ENCODE measurements at places on chromosomes 12 and 14. TPM values are rescaled to one million over a fixed set of nuclear protein-coding genes. Genes with fewer than 3 reads are reported as not detected.

DPF3 gene
- 0.33 TPM for polyA plus RNA-seq

- no peak overlapping the region for H3K27ac ChIP-seq
- no peaks in the 10 kb centered on the region for H3K27me3 ChIP-seq
- H3K4me1 ChIP-seq: no peaks in the 10 kb centered on the region
- H3K4me3 ChIP-seq: no peak overlapping the region
These were observed 160.6 kb downstream of the KCNA5 start for GRCh38 chr12:5204271-5204670.

GRCh38 chr12:131047789-131048610, 94.3 kb downstream of the ADGRD1 start:
- no peak overlapping the region for H3K4me3 ChIP-seq
- no peaks in the 10 kb centered on the region for H3K4me1 ChIP-seq
- H3K27ac ChIP-seq: no peak overlapping the region

DNA sequence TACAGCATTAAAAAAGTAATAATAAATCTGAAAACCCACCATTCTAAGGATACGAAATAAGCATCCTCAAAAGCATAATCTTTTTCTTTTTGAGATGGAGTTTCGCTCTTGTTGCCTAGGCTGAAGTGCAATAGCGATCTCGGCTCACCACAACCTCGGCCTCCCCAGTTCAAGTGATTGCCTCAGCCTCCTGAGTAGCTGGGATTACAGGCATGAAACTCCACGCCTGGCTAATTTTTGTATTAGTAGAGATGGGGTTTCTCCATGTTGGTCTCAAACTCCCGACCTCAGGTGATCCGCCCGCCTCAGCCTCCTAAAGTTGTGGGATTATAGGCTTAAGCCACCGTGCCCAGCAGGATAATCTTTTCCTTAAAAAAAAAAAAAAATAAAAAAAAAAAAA, 4.3 kb downstream of the CCNT1 start:
- H3K27me3 ChIP-seq: no peaks in the 10 kb centered on the region
- no peak overlapping the region for H3K27ac ChIP-seq
- no peak overlapping the region for H3K4me3 ChIP-seq
- peaks cover 13% of the 10 kb centered on the region for H3K4me1 ChIP-seq
- peaks cover 43% of the 10 kb centered on the region for H3K36me3 ChIP-seq
- DNase-seq: no peak

GRCh38 chr14:37587131-37587803, 7.8 kb downstream of the FOXA1 start:
- H3K36me3 ChIP-seq: no peaks in the 10 kb centered on the region
- H3K27me3 ChIP-seq: peaks cover 96% of the 10 kb centered on the region
- H3K4me3 ChIP-seq: no peak overlapping the region
- no peaks in the 10 kb centered on the region for H3K4me1 ChIP-seq
- DNase-seq: no peak
- no peak overlapping the region for H3K27ac ChIP-seq

DNA sequence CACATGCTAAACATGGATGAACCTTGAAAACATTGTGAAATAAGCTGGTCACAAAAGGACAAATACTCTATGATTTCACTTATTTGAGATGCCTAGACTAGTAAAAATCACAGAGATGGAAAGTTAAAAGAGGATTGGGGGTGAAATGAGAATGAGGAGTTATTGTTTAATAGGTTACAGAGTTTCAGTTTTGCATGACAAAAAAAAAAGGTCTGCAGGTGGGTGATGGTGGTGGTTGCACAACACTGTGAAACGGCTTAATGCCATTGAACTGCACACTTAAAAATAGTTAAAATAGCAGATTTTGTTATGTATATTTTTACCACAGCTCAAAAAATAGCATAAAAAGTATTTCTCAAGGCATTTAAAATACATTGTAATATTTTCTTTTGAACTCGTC, 151.9 kb upstream of the NRXN3 start:
- H3K4me3 ChIP-seq: no peak overlapping the region
- no peaks in the 10 kb centered on the region for H3K27me3 ChIP-seq
- DNase-seq: no peak
- no peaks in the 10 kb centered on the region for H3K4me1 ChIP-seq
- H3K36me3 ChIP-seq: no peaks in the 10 kb centered on the region

DNA sequence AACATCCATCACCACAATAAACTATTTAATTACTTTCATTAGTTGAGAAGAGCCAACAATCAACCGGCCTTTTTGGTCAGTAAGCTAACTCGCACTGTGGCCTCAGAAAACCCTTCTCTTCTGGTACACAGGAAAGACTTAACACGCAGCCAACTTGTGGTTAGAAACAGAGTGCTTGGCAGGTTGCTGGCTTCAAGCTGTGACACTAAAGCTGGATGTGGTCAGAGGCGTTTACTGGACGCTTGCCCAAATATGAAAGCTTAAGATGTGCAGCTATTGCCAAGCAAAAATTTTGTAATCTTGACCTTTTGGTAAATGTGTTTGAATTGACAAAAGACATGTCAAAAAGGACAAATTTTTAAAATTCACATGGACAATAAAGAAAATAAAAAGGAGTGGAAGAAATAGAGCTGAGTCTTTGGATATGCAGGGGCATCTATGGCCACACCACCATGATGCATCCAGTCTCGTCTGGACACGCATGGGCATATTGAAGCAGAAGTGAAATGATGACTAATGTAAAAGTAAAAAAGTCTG, 2.6 kb upstream of the KLRK1 start:
- peak overlapping the region; percentile 66 for H3K27ac ChIP-seq
- DNase-seq: peak; percentile 77
- no peaks in the 10 kb centered on the region for H3K36me3 ChIP-seq
- peaks cover 40% of the 10 kb centered on the region for H3K4me1 ChIP-seq
- no peaks in the 10 kb centered on the region for H3K27me3 ChIP-seq
- H3K4me3 ChIP-seq: peak overlapping the region; percentile 47

- H3K4me3 ChIP-seq: no peak overlapping the region
- H3K27me3 ChIP-seq: no peaks in the 10 kb centered on the region
- H3K27ac ChIP-seq: no peak overlapping the region
- H3K36me3 ChIP-seq: no peaks in the 10 kb centered on the region
- DNase-seq: no peak
These were observed 98.4 kb downstream of the EFCAB11 start for GRCh38 chr14:89855961-89856656.

DNA sequence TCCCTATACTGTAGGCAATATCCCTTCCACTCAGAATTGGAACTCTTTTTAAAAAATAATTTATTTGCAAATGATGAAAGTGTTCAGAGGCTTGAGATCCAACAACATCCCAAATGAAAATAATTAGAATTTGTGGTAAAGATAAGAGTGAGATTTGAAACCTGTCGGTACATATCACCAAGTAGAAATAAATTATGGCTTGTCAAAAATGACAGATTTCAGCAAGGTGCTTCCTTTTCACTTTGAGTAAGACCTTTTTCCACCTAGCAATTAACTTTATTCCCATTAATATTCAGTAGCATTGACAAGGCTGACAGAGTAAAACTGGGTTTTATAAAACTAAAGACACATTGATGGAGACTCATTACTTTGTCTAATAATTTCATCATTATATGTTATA, 107.7 kb upstream of the PRKD1 start:
- no peaks in the 10 kb centered on the region for H3K36me3 ChIP-seq
- no peak for DNase-seq
- H3K4me3 ChIP-seq: no peak overlapping the region
- no peaks in the 10 kb centered on the region for H3K27me3 ChIP-seq
- H3K4me1 ChIP-seq: no peaks in the 10 kb centered on the region
- no peak overlapping the region for H3K27ac ChIP-seq

All from CD14-positive monocyte (primary cell).